Liver (tissue), 10 donors: ENCODE measurements at places on chromosomes 16 and 17. TPM values are rescaled to one million over a fixed set of nuclear protein-coding genes. Genes with fewer than 3 reads are reported as not detected.

CDH1 gene
- 69.3 TPM for total RNA-seq

OMG gene
- total RNA-seq, result 0.05 TPM

SYNGR2 gene
- 27.9 TPM for total RNA-seq

RHBDL3 gene
- 0.17 TPM for total RNA-seq

CRYBA1 gene
- total RNA-seq, result not detected

NACA2 gene
- not detected for total RNA-seq

PRM1 gene
- total RNA-seq, result not detected

KRT12 gene
- total RNA-seq, result not detected

ACE gene
- total RNA-seq, result 6.9 TPM

DNA sequence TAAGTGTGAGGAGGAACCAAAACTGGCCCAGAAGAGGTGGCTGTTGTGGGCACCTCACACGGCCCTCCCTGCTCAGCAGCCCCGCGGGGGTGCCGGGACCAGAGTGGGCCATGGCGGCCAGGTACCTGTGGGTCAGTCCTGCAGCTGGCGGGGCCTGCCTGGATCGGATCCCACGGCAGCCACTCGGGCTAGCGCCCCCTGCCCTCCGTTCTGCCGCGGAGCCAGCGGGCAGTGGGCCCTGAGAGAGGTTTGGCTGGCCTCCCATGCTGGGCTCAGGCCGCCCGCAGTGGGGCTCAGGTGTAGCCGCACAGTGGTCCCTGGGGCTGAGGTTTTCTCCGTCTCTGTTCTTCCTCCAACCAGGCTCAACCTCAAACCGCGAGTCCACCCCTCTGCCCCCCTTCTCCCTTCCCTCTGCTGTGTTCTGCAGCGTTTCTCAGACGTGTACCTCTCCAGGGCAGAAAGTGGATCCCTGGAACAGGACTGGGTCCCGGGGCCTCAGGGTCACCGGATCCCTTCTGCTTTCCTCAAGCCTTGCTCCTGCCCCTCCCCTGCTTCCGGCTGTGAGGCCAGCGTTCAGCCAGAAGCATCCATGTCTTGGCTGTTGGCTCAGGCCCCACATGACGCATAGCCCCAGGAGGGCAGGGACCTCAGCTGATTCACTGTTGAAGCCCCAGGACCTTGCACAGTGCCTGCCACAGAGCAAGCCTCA, 28.6 kb upstream of the ITGA3 start:
- no peak for DNase-seq
- peaks cover 7% of the 10 kb centered on the region for H3K4me1 ChIP-seq
- H3K36me3 ChIP-seq, result no peaks in the 10 kb centered on the region
- no peak overlapping the region for H3K4me3 ChIP-seq
- no peak overlapping the region for H3K27ac ChIP-seq
- peaks cover 2% of the 10 kb centered on the region for H3K27me3 ChIP-seq

GRCh38 chr16:4402439-4403132, 13.8 kb downstream of the CORO7 start:
- no peak overlapping the region for H3K4me3 ChIP-seq
- H3K27ac ChIP-seq, result no peak overlapping the region
- H3K4me1 ChIP-seq, result no peaks in the 10 kb centered on the region
- peaks cover 4% of the 10 kb centered on the region for H3K36me3 ChIP-seq

DNA sequence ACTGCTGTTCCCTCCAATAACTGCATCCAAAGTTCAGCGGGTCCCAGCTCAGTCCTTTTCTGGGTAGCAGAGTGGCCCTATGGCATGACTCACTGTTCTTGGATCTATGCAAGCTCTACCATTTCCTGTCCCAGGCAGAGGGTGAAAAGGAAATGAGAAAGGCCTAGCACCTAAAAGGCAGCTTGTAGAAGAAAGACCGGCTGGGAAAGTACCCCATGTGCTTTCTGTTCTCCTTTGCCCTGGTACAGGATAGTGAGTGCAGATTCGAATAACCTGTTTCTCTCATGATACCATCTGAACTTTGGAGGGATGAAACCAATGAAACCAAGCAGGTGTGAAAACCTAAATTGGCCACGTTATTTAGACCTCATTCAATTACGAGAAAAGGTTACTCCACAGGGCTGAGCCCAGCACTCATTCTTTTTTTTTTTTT, 12.7 kb upstream of the HASPIN start:
- H3K27ac ChIP-seq, result no peak overlapping the region
- H3K27me3 ChIP-seq, result no peaks in the 10 kb centered on the region
- no peak for DNase-seq
- no peak overlapping the region for H3K4me3 ChIP-seq

DNA sequence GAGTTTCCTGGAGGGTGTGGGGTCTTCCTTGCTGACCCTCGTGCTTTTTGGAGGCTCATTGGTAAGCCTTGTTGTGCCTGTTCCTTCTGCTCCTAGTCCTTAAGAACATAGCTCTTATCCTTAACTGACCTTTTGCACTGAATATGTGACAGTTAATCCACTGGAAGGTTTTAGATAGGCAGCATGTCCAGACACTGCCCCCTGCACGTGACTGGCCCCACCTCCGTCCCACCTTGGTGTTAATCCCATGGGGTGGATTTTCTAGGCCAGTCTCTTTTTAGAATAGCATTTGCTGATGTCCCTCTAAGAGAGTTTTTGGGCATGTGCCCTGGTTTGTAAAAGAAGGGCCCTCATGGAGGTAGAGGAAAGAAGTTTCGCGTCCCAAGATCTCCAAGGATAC, 58.3 kb downstream of the RBFOX1 start:
- no peak overlapping the region for H3K27ac ChIP-seq
- DNase-seq, result no peak
- H3K4me1 ChIP-seq, result no peaks in the 10 kb centered on the region
- no peak overlapping the region for H3K4me3 ChIP-seq
- no peaks in the 10 kb centered on the region for H3K36me3 ChIP-seq

- no peak overlapping the region for H3K4me3 ChIP-seq
- H3K27me3 ChIP-seq, result no peaks in the 10 kb centered on the region
- peaks cover 18% of the 10 kb centered on the region for H3K4me1 ChIP-seq
These were observed 104.3 kb upstream of the HLF start for GRCh38 chr17:55160501-55160900.

GRCh38 chr16:77666771-77667170, 55.5 kb upstream of the NUDT7 start:
- H3K27ac ChIP-seq, result no peak overlapping the region
- no peak for DNase-seq
- no peaks in the 10 kb centered on the region for H3K27me3 ChIP-seq
- no peaks in the 10 kb centered on the region for H3K4me1 ChIP-seq
- H3K4me3 ChIP-seq, result no peak overlapping the region
- H3K36me3 ChIP-seq, result no peaks in the 10 kb centered on the region

DNA sequence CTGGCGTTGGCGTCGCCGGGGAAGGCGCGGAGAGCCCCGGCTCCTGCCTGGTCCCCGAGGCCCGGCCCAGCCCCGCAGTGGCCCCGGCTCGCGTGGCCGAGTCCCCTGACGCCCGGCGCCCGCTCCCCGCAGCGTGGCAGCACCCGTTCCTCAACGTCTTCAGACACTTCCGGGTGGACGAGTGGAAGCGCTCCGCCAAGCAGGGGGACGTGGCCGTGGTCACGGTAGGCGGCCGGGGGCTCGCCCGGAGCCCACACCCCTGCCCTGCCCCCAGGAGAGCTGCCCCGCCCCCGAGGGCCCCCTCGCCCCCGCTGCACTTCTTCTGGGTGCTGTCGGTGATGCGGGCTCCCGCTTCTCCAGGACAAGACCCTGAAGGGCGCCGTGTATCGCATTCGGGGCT, 466 bp downstream of the WDR90 start:
- H3K27ac ChIP-seq, result no peak overlapping the region
- H3K4me1 ChIP-seq, result peaks cover 55% of the 10 kb centered on the region
- no peak for DNase-seq
- no peaks in the 10 kb centered on the region for H3K27me3 ChIP-seq

- H3K4me1 ChIP-seq, result no peaks in the 10 kb centered on the region
- H3K36me3 ChIP-seq, result no peaks in the 10 kb centered on the region
- no peaks in the 10 kb centered on the region for H3K27me3 ChIP-seq
- no peak for DNase-seq
These were observed 76.7 kb downstream of the CCT6B start for GRCh38 chr17:34884597-34884996.

GRCh38 chr17:45235416-45236281, 14.0 kb downstream of the FMNL1 start:
- H3K27ac ChIP-seq, result no peak overlapping the region
- DNase-seq, result peak; percentile 77
- no peak overlapping the region for H3K4me3 ChIP-seq
- no peaks in the 10 kb centered on the region for H3K27me3 ChIP-seq
- H3K36me3 ChIP-seq, result no peaks in the 10 kb centered on the region
- H3K4me1 ChIP-seq, result no peaks in the 10 kb centered on the region

- H3K4me3 ChIP-seq, result no peak overlapping the region
- no peak for DNase-seq
- H3K27ac ChIP-seq, result no peak overlapping the region
- no peaks in the 10 kb centered on the region for H3K36me3 ChIP-seq
- H3K27me3 ChIP-seq, result no peaks in the 10 kb centered on the region
These were observed 90.7 kb upstream of the SMIM36 start for GRCh38 chr17:55601874-55602364.

GRCh38 chr17:49015179-49015923, 18.2 kb downstream of the IGF2BP1 start:
- peaks cover 2% of the 10 kb centered on the region for H3K4me1 ChIP-seq
- peaks cover 4% of the 10 kb centered on the region for H3K27me3 ChIP-seq
- H3K27ac ChIP-seq, result no peak overlapping the region
- no peaks in the 10 kb centered on the region for H3K36me3 ChIP-seq

DNA sequence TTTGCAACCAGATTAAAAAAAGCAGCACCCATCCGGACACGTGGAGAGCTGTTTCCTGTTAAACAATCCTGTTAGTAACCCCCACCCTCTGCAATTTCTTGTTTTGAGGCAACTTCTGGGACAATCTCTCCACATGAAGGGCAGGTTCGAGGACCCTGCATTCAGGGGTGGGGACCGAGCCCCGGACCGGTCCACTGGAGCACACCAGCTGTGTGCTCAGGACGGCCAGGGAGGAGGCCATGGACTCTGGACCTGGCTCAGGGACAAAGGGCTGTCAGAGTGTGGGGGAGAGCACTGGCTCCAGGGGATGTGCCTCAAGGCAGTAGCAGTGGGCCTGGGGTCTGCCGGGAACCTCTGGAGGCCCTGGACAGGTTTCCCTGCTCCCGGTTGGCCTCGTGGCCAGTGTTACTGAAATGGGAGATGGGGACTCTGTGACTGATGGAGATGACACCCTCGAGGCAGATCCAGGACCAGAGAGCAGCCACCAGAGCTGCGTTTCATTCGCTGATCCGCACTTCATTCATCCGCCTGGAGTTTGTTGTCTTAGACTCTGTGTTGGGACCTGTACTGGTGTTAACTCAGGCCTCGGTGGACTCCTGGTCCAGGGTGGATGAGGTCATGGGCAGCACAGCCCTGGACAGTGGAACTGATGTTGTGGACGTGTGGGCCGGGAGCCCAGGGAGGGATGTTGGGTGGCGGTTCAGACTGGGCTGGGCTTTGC, 2.9 kb upstream of the CPNE7 start:
- no peak overlapping the region for H3K27ac ChIP-seq
- no peaks in the 10 kb centered on the region for H3K27me3 ChIP-seq
- no peaks in the 10 kb centered on the region for H3K36me3 ChIP-seq

- H3K4me1 ChIP-seq, result no peaks in the 10 kb centered on the region
- H3K4me3 ChIP-seq, result no peak overlapping the region
- H3K27ac ChIP-seq, result no peak overlapping the region
- H3K27me3 ChIP-seq, result no peaks in the 10 kb centered on the region
- DNase-seq, result no peak
These were observed 18.7 kb upstream of the AQP8 start for GRCh38 chr16:25198021-25198420.

- no peak for DNase-seq
- no peak overlapping the region for H3K27ac ChIP-seq
- peak overlapping the region; percentile 44 for H3K4me3 ChIP-seq
- no peaks in the 10 kb centered on the region for H3K27me3 ChIP-seq
These were observed 32.5 kb upstream of the PLCG2 start for GRCh38 chr16:81746566-81746965.

- peak overlapping the region; percentile 75 for H3K27ac ChIP-seq
- H3K27me3 ChIP-seq, result peaks cover 23% of the 10 kb centered on the region
- H3K36me3 ChIP-seq, result no peaks in the 10 kb centered on the region
- peaks cover 12% of the 10 kb centered on the region for H3K4me1 ChIP-seq
These were observed 474 bp downstream of the CBX8 start for GRCh38 chr17:79796444-79796762.

DNA sequence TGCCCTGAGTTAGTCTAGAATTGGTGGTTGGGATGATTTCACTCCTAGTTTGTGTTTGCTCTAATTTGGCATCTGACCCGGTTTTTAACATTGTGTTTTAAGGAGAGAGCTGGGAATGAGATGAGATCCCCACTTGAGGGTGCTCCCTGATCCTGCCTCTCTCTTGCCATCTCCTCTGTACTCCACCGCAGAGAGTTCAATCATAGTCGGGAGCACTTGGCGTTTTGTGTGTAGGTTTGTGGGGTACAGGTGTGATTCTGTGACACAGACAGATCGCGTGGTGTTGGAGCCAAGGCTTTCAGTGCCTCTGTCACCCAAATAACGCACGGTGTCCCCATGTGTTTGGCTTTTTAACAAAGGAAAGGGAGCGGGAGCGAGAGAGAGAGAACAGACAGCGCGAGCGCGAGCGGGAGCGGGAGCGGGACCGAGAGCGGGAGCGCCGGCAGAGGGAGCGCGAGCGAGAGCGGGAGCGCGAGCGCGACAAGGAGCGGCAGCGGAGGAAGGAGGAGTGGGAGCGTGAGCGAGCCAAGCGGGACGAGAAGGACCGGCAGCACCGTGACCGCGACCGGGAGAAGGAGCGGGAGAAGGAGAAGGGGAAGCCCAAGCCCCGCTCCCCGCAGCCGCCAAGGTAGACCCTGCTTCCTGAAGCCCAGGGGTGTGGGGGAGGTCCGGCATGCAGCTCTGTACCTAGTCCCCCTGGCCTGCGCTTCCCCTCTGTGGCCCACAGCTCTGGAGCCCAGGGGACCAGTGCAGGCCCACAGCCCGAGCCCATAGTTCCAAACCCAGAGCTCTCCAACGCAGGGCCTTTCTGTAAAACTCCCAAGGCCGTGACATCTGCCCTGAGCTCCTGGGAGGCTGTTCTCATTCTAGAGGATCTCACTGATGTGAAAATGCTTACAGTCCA, 27.2 kb upstream of the IL17C start:
- peaks cover 26% of the 10 kb centered on the region for H3K36me3 ChIP-seq
- H3K27me3 ChIP-seq, result no peaks in the 10 kb centered on the region
- H3K4me3 ChIP-seq, result no peak overlapping the region

GRCh38 chr16:16021988-16022682, 72.7 kb downstream of the ABCC1 start:
- no peak overlapping the region for H3K27ac ChIP-seq
- no peaks in the 10 kb centered on the region for H3K4me1 ChIP-seq
- no peaks in the 10 kb centered on the region for H3K27me3 ChIP-seq
- no peaks in the 10 kb centered on the region for H3K36me3 ChIP-seq
- peak; percentile 72 for DNase-seq

GRCh38 chr16:57695680-57696069, 1.1 kb downstream of the DRC7 start:
- no peaks in the 10 kb centered on the region for H3K27me3 ChIP-seq
- no peak overlapping the region for H3K4me3 ChIP-seq
- H3K4me1 ChIP-seq, result peaks cover 21% of the 10 kb centered on the region
- no peak for DNase-seq
- H3K27ac ChIP-seq, result no peak overlapping the region

- H3K36me3 ChIP-seq, result no peaks in the 10 kb centered on the region
- no peak overlapping the region for H3K4me3 ChIP-seq
- no peaks in the 10 kb centered on the region for H3K4me1 ChIP-seq
- H3K27me3 ChIP-seq, result no peaks in the 10 kb centered on the region
These were observed 23.7 kb downstream of the TSPOAP1 start for GRCh38 chr17:58304750-58305486.

- DNase-seq, result no peak
- no peak overlapping the region for H3K27ac ChIP-seq
- no peak overlapping the region for H3K4me3 ChIP-seq
These were observed 2.4 kb downstream of the USH1G start for GRCh38 chr17:74920642-74921025.
